ENCODE measurements at places on chromosomes 12 and 14.
A peak's percentile ranks its signal among the peaks of the same experiment; 100 is the strongest.

GRCh38 chr12:97022536-97023230, 115.6 kb downstream of the NEDD1 start:
- DNase-seq, result no peak

DNA sequence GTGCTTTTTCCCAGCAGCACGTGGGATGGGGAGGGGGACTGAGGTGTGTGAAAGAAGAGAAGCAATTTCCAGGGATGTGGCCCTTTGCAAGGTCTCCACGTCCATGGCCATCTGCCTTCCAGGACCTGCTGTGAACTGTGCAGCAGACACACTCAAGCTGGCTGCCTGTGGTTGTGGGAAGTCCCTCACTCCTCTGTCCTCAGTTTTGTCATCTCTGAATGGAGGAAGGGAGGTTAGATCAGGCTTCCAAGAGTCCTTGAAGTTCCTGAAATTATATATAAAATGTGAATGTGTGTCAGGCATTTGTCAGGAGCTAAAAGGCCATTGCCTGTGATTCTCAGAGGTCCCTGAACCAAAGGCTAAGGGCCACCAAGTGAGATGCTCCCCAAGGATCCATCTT, 328.2 kb downstream of the CACNA1C start:
- no peak for DNase-seq

GRCh38 chr14:90592655-90593054, 195.8 kb downstream of the CALM1 start:
- no peak for DNase-seq

DNA sequence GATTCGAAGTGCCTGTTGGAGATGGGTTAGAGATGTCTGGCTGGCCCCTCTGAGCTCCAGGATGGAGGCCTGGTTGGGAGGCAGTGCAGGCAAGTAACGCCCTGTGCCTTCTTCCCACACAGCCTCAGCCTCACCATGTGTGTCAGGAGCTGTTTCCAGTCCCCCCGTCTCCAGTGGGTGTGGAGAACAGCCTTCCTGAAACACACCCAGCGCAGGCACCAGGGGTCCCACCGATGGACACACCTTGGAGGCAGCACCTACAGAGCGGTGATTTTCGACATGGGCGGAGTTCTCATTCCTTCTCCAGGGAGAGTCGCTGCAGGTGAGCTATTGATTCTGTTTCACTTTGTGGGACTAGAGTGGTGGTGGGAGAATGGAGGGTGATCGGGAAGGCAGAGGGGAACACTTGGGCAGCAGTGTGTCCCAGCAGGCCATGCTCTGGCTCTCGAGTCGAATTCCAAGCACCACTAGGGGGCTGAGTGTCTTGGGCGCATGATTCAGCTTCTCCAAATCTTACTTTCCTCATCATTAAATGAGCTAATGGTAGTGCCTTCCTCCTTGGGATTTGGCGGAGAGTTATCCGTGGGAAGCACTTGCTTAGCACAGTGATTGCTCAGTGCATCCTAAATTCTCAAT, 6.8 kb downstream of the ACAD10 start:
- DNase-seq, result peak; percentile 29
